Nucleus accumbens (tissue), 56 donors: ENCODE measurements at places on chromosomes 4 and X.

DNA sequence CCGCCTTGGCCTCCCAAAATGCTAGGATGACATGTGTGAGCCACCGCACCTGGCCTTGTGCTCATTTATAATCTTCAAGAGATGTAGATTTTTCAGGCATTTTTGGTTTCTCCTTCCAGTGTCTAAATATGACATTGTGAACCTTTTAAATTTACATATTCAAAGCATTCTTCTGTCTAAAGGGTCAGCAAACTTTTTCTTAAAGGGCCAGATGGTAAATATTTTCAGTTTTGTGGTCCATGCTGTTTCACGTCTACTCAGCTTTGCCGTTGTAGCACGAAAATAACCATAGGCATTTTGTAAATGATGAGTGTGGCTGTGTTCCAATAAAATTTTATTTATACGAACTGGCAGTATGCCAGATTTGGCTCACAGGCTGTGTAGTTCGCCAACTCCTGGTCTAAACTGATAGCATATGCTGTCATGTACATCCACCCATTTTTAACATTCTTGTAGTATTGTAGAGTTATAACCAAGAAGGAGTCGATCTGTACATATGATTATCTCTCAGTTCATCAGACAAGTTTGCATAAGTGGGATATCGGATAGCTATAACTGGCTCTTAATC, 12.7 kb upstream of the GCNA start:
- DNase-seq, result no peak

DNA sequence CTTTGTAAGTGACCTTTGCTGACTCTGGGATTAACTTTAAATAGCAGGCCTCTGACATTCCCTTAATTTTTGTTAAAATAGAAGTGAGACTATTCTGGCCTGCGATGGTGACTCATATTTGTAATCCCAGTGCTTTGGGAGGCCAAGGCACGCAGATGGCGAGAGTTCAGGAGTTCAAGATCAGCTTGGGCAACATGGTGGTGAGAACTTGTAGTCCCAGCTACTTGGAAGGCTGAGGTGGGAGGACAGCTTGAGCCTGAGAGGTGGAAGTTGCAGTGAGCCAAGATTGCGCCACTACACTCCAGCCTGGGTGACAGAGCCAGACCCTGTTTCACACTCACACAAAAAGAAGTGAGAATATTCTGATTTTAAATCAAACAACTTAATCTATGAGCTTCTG, 27.3 kb downstream of the ZNF330 start:
- DNase-seq, result no peak

DNA sequence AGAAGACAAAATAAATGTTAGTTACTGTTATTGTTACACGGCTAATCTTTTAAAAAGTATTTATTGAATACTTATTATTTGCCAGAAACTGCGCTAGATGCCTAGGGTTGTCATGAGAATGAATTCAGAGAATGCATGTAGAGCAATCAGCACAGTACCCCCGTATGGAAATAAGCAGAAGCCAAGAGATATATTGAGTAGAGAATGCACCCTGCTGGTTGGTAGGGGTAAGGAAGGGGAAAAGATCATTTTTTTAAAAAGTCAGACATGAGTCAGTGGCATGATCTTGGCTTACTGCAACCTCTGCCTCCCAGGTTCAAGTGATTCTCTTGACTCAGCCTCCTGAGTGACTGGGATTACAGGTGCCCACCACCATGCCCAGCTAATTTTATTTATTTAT, 13.1 kb upstream of the DRP2 start:
- DNase-seq, result peak; percentile 0

DNA sequence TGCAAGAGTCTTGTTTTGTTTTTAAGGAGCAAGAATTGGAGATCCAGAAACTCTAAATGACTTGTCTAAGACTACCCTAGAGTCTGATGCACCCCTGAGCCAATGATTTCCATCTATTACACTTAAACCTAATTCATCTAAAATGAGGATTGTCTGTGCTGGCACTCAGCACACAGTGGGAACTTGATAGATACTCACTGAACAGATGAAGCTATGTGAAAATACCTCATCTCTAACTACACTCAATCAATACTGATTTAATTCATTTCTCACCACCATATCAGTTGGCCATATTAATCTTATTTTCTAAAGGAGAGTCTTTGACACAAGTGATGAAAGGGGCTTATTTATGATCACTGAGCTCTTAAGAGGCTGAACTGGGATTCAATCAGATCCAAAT, 262.1 kb downstream of the HS3ST1 start:
- no peak for DNase-seq

GRCh38 chr4:41538887-41539498, 1.0 kb downstream of the LIMCH1 start:
- DNase-seq, result no peak

GRCh38 chr4:95601356-95601755, 52.6 kb upstream of the UNC5C start:
- DNase-seq, result no peak

DNA sequence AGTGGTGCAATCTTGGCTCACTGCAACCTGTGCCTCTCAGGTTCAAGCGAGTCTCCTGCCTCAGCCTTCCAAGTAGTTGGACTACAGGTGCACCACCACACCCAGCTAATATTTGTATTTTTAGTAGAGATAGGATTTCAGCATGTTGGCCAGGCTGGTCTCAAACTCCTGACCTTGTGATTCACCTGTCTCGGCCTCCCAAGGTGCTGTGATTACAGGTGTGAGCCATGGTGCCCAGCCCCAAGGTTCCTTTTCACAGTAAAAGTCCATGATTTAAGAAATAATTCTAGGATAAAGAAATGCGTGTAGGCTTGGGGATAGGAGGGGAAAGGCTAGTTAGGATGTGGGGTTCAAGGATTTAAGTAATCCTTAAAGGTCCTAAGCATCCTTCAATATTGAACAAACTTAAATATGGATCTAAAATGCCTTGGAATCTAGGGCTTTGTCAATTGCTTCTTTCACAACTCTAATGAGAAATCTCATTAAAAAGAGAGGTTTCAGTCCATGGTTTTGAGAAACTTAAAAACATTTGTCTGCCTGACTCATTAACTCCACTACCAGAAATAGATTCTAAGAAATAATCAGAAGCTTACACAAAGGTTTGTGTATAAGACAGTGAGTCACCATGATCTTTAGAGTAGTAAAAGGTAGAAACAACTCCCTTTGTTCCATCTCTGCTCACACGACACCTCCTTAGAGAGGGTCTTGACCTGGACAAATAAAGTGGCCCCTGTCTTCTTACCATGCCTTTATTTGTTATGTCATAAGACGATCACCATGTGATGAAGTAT, 203.2 kb downstream of the PTTG2 start:
- DNase-seq, result no peak

DNA sequence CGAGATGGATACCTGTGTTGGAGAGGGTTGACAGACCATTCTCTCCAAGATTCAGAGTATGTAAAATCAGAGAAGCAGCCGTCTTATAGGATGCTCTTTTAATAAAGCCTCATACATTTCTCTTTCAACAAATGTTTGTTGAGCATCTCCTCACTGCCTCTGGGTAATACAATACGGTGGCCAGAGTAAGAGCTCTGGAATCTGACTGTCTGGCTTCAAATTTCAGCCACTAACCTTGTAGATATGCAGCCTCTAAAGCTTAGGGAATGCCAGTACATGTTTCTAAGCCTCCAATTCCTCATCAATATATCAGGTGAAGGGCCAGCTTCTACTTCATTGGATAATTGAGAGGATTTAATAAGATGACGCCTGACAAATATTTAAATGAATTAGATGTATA, 61.3 kb downstream of the CLNK start:
- no peak for DNase-seq
